ENCODE measurements at places on chromosomes 11 and 22.

GRCh38 chr11:10400856-10401255 is 54.2 kb upstream of the AMPD3 start:
- no peak for DNase-seq

DNA sequence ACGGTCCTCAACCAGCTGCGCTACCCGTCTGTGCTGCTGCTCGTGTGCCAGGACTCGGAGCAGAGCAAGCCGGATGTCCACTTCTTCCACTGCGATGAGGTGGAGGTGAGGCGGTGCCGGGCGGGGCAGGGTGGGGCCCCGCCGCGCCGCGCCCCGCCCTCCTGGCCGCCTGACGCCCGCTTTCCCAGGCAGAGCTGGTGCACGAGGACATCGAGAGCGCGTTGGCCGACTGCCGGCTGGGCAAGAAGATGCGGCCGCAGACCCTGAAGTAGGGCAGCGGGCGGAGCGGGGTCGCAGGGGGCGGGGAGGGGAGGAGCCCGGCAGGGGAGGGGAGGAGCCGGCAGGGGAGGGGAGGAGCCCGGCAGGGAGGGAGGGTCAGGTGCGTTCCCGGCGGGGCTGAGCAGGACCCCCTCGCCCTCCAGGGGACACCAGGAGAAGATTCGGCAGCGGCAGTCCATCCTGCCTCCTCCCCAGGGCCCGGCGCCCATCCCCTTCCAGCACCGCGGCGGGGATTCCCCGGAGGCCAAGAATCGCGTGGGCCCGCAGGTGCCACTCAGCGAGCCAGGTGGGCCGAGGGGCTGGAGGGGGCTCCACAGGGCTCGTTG is 14.7 kb downstream of the EPS8L2 start:
- peak; percentile 67 for DNase-seq

GRCh38 chr11:79332017-79332416 is 108.8 kb downstream of the TENM4 start:
- DNase-seq: no peak

DNA sequence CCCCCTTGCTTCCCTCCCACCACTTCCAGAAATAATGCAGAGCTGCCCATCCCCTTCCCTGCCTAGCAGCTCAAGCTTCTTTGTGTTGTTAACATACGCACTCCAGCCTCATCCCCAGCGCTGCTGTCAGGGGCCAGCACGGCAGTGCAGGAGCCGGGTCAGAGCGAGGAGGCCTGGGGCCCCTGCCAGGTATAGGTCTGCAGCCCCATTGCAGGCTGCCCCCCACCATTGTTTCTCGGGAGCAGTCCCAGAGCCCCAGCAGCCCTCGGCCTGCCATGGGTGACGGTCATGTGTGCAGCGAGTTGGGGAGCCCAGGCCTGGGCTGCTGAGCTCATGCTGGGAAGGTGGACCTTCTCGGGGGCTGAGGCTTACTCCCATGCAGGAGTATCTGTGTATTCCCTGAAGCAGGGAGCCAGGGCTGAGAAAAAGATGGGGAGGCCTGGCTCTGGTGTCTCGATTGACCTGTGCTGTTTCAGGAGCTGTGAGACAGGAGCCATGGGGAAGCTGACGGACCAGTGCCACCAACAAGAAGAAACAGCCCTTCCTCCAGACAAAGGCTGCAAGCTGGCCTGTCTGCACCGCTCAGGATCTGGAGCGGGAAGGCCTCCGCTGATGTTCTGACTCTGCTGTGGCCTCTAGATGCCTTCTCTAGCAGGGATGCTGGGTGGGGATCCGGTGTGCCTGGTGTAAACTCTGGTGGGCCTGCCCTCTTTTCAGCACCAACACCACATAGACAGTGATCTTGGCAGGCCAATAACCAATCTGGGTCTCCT is 220.5 kb upstream of the B3GAT1 start:
- DNase-seq: no peak

DNA sequence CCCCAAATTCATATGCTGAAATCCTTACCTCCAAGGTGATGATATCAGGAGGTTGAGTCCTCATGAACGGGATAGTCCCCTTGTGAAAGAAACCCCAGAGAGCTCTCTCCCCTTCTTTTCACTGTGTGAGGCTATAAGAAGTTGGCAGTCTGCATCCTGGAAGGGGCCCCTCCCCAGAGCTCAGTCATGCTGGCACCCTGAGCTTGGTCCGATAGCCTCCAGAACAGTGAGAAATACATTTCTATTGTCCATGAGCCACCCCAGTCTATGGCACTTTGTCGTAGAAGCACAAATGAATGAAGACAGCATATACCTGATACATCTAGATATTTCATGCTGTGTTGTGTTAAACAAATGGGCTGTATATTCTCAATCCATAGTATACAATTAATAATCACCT is 81.1 kb upstream of the CRTAM start:
- no peak for DNase-seq

DNA sequence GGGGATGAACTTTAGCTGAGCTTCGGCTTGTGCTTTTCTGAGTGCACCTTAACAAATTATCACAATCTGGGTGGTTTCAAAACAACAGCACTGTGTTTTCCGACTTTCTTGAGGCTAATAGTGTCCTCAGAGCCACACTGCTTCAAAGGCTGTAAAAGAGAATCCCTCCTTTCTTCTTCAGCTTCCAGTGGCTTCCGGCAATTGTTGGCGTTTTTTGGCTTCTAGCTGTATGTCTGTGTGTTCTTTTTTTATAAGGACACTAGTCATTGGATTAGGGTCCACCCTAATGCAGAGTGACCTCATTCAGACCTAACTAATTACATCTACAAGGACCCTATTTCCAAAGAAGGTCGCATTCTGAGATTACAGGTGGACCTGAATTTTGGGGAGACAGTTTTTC is 30.6 kb downstream of the KIAA1671 start:
- DNase-seq: no peak

DNA sequence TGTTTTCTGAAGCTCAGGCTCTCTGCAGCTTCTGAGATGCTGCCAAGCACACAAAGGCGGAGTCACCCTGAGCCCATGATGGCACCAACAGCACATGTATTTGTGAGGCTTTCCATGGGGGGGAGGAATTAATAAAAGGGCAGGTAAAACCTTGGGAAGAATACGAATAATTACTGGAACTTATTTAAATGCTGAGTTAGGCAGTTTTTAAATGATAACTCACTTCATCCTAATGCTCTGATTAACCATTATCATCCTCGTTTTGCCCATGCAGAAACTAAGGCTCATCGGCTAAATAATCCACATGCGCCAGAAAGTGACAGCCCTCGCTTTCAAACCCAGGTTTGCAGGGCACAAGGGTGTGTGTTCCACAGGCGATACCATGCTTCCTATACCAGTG is 35.4 kb downstream of the LARGE1 start:
- no peak for DNase-seq

GRCh38 chr11:119263352-119263940 is 53.5 kb downstream of the MCAM start:
- no peak for DNase-seq

- DNase-seq: no peak
These were observed 7.5 kb upstream of the ANKRD13D start for GRCh38 chr11:67281552-67282150.

DNA sequence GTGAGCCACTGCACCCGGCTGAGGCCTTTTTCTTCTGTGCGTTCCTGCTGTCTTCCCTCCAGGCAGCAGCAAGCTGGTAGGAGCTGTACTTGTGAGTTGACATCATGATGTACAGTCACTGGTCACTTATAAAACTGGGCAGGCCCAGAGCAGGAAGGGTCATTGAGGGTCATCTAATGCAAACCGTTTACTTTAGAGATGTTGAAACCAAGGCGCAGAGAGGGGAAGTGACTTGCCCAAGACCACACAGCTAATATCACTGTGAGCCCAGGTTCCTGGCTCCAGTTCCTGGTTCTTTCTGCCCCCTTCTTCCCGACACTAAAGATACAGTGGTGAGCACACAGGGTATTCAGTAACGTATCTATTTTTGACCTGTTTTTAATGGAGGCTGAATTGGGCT is 27.3 kb downstream of the PTPRJ start:
- no peak for DNase-seq

DNA sequence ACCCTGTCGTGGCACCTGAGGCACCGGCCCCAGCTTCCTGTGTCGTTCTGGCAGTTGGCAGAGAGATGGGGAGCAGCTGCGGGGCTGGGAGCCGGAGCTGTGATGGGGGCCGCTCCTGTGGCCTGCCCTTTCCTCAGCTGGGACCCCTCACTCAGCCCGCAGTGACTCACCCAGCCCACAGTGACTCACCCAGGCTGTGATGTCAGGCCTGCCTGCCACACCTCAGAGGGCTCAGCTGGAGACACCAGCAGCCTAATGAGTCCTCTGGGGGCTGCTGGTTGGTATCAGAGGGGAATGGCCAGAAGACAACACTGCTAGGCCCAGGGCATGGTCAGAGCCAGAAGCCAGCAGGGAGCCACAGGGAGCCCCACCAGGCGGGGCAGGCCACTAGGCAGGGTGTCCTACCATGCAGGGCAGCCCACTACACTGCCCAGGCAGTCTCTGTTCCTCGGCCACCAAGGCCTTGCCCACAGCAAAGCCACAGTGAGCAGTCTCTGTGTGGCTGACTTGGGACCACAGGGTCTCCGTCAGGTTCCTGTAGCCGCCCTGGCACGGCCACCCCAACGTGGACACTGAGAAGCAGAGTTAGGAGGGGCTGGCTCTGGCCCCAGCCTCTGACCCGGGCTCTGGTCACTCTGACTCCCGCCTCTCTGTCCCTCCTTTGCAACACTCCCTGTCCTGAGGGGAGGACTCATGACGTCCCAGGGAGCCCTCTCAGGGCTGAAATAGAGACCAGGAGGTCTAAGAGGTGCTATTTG is 4.2 kb upstream of the FXYD2 start:
- no peak for DNase-seq

DNA sequence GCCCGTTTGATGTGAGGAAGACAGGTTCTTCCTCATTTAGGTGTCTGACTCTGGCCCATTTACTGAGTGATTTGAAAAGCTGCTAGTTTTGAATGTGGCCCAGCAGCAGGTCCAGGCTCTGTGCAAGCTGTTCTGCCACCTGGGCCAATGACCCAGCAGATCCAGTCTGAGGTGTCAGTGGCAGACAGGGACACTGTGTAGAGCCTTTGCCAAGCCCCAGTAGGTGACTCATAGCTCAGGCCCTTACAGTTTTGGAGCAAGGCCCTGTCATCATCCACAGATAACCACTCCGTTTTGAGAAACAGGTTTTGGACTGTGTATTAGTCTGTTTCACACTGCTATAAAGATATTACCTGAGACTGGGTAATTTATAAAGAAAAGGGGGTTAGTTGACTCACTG is 23.9 kb downstream of the TSPAN32 start:
- no peak for DNase-seq

DNA sequence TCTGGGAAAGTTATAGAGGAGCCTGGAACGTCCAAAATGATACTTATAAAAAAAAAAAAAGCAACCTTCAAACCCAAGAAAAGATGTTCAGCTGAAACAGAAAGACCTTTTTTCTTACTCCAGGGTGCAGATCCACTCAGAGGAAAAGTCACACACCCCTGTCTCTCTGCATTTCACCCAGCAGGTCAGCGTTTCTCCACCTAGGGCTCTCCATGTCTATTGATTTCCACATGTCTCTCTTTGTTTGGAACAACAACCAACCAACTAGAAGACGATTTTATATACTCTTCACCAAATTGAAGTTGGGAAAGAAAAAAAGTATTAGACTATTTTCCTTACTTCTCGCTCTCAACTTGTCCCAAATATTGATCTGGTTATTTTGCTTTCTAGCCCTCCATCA is 42.2 kb upstream of the BLID start:
- no peak for DNase-seq

GRCh38 chr22:25899566-25899965 is 157.6 kb downstream of the MYO18B start:
- no peak for DNase-seq

- DNase-seq: no peak
These were observed 15.2 kb downstream of the WT1 start for GRCh38 chr11:32420139-32420538.

GRCh38 chr11:86421946-86422345 is 47.3 kb downstream of the CCDC81 start:
- no peak for DNase-seq

GRCh38 chr11:12675951-12676711 is 1.9 kb downstream of the TEAD1 start:
- peak; percentile 60 for DNase-seq

DNA sequence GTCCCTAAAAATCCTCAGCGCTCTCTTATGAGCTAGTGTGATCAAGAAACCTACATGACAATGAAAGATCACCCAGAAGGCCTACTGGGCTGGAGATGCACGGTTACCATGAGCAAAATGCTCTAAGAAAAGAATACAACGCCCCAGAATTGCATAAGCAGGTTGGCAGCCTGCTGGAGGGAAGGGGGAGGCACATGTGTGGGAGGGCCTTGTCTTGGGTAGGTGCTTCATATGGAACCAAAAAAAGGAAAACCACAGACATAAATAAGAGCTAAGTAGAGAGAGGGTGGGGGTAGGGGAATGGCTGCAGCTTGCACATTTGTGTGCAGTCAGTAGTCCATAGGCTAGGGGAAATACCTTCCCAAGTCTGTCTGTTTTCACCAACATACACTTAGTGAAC is 2.8 kb downstream of the SIAE start:
- DNase-seq: no peak
